ENCODE measurements at places on chromosomes 16 and 17. TPM values are rescaled to one million over a fixed set of nuclear protein-coding genes. Genes with fewer than 3 reads are reported as not detected.

DNA sequence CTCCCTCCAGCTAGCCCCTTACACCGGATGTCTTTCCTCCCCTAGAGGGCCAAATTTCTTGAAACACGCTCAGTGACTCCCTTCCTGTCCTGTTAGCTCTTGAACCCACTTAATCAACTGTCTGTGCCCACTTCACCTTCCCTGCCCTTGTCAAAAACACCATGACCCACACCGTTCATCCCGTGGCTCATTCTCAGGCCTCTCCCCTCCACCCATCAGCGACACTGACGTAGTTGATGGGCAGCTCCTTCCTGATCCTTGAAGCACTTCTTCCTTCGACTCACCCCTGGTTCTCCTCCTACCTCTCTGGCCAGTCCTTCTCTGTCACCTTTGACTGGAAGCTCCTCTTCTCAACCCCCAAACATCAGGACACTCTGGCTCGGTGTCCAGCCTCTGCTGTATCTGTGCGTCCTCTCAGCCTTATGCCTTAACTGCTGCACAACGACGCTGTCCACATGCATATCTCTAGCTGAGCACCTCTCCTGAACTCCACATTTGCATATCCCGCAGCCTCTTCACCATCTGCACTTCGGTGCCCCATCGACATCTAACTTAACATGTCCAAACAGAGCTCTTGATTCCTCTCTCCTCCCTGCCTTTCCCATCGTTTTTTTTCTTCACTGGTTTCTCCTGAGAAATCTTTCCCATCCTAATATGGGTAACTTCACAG is 39.3 kb upstream of the CCDC182 start:
- no peak for DNase-seq

GRCh38 chr17:28325211-28325610 is 6.2 kb downstream of the TMEM97 start:
- no peak for DNase-seq

GRCh38 chr17:19940722-19941464 is 36.7 kb downstream of the AKAP10 start:
- no peak for DNase-seq

DNA sequence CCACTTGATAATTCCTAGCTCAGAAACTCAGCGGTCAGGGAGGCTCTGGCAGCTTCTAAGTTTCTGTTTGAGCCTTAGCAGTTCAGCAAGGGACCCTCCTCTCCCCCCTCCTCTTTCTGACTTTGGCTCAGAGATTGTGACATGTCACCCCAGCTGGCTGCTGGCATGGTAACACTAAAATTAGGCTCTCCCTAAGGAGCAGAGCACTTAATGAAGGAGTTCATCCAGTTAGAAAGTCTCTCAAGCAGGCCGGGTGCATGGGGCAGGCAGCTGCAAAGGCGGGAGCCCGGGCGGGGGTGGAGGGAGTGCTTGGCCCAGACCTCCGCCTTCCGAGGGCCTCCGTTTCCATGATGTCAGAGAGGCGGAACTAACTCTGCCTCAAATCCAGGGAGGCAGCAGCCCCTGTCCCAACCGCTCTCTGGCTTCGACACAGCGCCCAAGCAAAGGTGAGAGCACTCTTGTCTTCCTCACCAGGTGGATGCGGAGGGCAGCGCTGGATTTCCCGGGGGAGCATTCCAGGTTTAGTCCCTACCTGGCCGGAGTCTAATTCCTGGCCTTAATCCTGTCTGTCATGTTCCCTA is 128.0 kb upstream of the PLCG2 start:
- no peak for DNase-seq

DNA sequence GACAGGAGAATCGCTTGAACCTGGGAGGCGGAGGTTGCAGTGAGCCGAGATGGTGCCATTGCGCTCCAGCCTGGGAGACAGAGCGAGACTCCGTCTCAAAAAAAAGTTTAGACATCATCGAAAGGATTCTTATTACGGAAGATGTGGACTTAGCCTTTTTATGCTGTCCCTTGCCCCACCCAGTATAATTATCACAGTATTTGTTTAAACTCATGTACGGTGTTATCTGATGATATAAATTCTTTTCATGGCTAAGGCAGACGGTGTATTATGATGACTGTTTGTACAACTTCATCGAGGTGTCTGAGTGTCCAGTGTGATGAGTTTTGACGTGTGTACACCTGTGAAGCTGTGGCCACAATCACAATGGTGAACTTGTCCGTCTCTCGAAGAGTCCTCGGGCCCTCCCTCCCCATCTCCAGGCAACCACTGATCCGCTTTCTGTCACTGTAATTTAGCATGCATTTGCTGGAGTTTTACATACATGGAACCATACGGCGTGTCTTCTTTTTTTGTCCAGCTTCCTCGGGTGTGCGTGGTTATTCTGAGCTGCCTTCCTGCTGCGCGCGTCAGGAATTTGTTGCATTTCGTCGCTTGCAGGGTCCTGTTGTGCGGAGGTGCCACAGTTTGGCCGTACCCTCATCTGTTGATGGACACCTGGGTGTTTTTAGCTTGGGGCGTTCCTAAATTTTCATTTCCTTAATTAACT is 26.2 kb downstream of the BAIAP2 start:
- DNase-seq, result no peak

- DNase-seq, result no peak
Measured at GRCh38 chr16:85250147-85250463, 137.8 kb upstream of the CIBAR2 start.

DNA sequence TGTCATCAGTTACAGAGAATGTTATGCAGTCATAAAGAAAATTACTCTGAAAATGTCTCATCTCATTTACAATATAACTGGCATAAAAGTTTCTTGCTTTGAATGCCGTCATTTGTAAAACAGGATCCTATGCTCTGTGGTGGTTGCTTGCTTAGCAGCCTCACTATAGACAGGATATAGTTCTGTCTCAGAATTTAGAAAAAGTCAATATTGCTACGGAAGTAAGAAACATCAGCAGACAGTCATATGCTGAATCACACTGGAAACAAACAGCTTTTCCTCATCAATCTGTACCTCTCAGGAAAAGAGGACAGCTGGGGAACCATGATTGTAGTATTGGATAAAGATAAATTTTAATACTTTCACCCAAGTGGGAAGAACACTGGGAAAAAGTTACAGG is 105.5 kb downstream of the MYO1D start:
- DNase-seq, result peak; percentile 95

GRCh38 chr17:69809331-69809730 is 265.7 kb upstream of the KCNJ16 start:
- no peak for DNase-seq

- no peak for DNase-seq
Measured at GRCh38 chr16:72072514-72073342, 9.7 kb downstream of the HPR start.

- peak; percentile 64 for DNase-seq
Measured at GRCh38 chr16:47461598-47462266, 601 bp downstream of the PHKB start.

DNA sequence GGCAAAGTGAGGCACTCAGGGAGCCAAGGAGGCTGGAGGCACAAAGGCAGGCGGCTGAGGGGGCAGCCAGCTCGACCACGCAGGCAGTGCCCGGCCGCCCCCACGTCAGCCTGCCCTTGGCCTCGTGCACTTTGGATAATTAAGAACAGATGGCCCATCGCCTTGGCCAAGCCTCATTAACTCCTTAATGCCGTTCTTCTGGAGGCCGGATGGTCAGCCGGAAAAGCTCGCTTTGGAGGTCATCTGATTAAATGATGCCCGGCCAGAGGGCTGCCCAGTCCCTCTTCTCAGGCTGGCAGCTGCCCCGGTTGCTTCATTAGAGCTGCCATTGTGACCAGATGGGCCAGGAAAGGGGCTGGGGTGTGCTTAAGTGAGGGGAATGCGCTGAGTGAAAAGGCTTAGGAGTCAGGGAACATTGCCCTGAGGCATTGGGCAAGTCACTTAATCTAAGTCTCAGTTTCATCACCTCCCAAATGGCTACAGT is 364.0 kb downstream of the NPIPA8 start:
- DNase-seq, result no peak

- DNase-seq, result peak; percentile 29
Measured at GRCh38 chr16:18796377-18796776, 5.0 kb downstream of the ARL6IP1 start.

Gene LDHD
- 0.39 TPM for total RNA-seq

Gene EVPLL
- not detected for total RNA-seq

Gene SLC52A1
- total RNA-seq, result 0.25 TPM
